ENCODE measurements at places on chromosomes 4 and X.
A peak's percentile ranks its signal among the peaks of the same experiment; 100 is the strongest.

DNA sequence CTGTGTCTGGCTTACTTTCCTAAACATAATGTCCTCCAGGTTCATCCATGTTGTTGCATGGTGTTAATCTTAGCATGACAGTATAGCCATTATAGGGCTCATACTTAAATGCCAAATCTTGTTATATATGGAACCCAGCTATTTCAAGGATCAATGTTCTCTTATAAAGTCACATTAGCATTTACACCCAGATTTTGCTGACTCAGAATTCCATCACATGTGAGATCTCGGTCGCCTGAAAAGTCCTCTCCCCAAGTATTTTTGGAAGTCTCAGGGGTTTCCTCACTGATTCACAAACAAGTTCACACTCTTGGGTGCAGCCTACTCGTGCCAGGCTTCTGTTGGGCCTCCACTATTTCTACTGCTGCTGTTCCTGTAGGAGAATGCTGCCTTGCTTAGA lies 19.9 kb upstream of the C4orf51 start:
- no peak for DNase-seq

GRCh38 chr4:38367642-38368174 lies 296.3 kb upstream of the KLF3 start:
- no peak for DNase-seq

DNA sequence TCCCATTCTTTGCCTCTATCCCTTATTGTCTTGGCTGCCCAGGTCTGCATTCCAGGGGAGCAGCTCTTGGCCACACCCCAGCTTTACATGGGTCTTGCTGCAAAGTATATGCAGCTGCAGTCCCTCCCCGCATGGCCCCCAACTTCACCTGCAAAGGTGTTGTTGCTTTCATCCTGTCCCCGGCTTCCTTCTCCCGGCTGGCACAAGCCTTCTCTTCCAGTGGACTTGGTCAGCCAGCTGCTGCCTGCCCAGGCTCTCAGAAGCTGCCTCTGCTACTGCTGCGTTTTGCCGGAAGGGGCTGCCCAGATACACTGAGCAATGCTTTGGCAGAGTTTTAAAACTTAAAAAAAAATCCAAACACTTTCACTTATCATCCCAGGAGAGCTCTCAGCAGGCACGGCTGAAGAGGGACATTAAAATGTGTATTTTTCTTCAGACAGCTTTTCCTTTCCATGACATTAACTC lies 121.2 kb upstream of the PDLIM3 start:
- DNase-seq = peak; percentile 19

- DNase-seq = no peak
Measured at GRCh38 chr4:3009422-3009821, 46.1 kb downstream of the GRK4 start.

DNA sequence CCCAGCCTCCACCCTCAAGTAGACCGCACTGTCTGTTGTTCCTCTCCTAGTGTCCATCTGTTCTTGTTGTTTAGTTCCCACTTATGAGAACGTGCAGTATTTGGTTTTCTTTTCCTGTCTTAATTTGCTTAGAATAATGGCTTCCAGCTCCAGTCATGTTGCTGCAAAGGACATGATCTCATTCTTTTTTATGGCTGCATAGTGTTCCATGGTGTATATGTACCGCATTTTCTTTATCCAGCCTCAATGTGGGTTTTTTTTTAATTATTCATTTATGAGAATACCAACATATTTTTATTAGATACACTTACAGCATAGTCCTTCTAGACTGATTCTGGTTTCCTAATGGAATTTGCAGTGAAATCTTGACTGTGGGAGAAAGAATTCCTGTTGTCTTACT lies 1.3 kb downstream of the VMA21 start:
- DNase-seq = no peak

DNA sequence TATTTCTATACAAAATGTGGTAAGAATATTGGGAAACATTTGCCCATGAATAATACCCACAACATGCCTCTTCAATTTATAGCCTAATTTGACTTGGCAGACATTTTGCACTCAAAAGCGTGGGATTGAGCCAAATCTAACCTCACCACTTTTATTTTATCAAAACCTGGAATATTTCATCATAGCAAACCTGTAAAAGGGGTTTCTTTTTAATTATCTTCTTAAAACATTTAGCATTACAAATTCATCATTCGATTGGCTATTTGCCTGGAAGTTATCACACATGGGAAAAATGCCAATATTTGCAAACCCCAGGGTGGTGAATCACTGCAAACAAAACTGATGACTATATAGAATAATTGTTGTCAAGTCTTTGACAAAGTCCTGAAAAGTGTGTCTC lies 56.2 kb downstream of the VCX3B start:
- no peak for DNase-seq

DNA sequence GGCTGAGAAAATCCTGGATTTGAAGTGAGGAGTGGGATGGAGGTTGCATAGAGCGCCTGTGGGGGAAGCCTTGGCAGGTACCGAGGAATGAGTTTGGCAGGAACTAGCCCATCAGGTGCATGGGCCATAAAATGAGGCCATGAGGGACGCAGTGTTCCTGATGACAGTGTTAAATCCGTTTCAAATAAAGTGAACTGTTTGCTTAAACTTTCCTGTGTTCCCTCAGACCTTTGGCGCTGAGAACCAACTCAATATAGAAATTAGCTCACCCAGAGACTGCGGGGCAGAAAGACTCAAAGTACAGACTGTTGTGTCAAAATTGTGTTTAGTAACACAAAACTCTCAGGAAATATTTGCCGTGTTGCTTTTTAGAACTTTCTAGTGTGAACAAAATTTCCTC lies 250.0 kb upstream of the NR3C2 start:
- DNase-seq = no peak

DNA sequence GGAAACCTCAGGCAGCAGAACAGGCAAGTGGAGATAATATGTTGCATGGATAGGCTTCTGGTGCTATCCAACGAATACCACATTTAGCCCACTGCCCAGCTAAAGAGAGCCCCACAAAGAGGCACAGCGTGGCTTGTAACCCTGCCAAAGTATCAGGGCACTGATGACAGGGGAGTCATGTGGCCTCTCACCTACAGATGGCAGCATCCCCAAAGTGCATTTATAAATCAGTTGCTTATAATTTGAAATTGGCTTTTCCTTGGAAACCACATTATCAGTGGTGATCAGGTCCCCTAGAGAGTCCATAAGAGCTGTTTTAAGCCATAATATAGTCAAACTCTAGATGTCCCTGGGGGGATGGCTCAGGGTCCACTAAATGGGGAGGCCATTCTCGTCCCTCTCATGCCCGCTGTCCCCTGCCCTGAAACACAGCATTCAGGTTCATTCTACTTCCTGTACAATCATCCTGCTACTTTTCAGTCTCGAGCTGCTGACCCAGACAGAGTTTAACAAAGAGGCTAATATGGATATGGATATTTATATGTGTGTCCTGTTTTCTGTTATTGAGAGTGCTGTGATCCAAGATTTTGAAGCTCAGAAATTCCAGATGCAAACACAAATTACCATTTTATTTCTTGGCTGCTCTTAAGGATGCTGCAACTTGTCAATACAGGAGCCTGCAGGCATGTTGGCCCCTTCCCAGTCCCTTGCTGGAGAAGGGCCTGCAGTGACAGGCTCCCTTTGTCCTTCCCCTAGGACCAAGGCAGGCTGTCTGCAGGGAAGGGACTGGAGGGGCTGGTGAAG lies 28.5 kb downstream of the SRPX start:
- DNase-seq = no peak

DNA sequence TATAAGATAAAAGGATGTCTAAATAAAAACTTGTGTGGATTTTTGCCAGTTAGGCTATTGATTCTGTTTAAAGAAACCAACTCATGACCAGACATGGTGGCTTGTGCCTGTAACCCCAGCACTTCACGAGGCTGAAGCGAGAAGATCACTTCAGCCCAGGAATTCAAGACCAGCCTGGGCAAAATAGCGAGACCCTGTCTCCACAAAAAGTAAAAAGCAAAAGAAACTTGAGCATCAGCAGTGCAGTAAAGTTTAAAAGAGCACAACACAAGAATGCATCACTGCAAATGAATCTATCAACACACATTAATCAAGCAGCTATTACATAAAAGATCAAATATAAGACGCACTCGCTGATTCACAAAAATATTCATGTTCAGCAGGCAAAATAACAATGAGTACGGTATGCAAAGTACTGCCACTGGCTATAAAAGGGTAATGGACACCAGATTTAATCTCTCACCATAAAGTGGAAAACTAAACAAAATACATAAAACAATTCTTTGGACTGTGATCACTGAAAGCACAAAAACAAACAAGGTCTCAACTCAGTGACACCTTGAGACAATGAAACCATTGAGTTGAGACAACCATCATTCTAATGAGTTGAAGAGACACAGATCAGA lies 41.3 kb downstream of the LRBA start:
- DNase-seq = no peak

DNA sequence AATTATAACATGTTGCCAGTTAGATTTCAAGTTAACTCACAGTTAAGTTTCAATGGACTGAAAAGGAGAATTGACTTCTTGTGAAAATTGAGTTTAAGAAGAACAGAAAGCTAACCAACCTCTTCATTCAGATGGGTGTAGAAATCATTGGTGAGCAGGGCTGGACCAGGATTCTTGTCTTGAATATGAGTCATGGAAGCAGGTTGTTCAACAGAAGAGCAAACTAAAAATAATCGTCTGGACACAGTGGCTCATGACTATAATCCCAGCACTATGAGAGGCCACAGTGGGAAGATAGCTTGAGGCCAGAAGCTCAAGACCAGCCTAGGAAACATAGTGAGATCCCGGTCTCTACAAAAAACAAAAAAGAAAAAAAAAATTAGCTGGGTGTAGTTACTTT lies 98.2 kb downstream of the ARSJ start:
- no peak for DNase-seq

GRCh38 chrX:150205011-150205410 lies 158.1 kb upstream of the MAMLD1 start:
- no peak for DNase-seq

DNA sequence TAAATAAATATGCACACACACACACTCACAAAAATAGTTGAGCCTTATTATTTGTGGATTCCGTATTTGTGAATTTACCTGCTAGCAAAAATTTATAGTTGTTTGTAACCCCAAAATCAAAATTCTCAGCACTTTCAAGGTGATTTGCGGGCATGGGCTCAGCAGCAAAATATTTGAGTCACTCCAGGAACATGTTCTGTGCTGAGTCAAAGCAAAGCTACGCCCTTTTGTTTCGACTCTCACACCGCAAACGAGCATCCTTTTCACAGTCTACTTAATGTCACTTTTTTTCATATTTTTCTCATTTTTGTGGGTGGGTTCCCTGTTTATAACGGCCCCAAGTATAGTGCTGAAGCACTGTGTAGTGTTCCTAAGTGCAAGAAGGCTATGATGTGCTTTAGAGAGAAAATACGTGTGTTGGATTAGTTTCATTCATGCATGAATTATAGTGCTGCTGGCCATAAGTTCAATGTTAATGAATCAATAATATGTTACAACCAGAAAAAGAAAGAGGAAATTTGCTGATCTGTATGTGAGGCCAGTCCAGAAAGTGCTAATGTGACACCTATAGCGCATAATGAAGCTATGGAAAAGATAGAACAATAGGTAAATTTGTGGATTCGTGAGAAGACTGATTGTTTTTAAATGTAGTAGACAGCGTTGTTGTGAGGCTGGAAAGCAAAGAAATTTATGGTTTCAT lies 723.2 kb upstream of the AGA start:
- no peak for DNase-seq

DNA sequence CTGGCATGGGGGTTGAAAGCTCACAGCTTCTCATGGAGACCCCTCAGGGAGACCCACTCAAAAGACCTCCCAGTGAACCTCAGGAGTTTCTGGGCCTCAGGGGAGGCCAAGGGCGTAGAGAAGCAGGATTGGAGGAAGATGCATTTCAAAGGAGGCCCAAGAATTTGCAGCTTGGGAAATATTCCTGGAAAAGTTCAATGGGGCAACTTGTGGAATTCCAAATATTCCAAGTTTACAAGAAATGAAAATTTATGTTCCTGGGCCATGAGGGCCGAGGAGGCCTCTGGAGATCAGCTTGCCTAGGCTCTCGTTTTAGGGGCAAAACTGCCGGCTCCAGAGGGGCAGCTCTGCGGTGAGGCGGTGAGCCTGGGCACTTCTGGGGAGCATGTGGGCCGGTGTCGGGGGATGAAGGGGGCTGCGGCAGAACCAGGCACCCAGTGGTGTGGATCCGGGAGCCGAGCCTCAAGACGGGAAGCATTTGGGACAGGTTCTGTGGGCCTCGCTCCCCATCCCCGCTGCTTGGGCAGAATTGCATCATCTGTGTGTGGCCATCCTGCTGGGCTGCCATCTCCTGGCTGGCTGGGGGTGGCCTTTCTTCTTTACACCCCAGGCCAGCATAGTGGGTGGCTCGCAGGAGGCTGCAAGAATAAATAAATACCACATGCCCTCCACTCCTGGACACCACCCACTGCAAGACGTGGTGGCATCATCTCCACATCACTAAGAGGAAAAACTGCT lies 54.6 kb upstream of the GPR78 start:
- DNase-seq = no peak

DNA sequence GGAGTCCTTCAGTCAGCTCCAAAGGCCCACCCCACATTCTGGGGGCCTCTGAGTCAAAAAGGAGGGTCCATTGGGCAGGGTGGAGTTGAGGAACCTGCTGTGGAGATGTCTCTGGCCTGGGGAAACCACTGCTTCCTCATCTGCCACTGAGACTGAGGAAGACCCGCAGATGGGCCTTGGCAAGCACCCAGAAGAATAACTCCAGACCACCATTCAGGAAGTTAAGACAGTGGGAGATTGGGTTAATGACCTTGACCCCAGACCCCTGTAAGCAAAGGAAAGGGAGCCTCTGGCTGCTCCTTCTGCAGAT lies 8.1 kb upstream of the HSD17B10 start:
- DNase-seq = no peak

DNA sequence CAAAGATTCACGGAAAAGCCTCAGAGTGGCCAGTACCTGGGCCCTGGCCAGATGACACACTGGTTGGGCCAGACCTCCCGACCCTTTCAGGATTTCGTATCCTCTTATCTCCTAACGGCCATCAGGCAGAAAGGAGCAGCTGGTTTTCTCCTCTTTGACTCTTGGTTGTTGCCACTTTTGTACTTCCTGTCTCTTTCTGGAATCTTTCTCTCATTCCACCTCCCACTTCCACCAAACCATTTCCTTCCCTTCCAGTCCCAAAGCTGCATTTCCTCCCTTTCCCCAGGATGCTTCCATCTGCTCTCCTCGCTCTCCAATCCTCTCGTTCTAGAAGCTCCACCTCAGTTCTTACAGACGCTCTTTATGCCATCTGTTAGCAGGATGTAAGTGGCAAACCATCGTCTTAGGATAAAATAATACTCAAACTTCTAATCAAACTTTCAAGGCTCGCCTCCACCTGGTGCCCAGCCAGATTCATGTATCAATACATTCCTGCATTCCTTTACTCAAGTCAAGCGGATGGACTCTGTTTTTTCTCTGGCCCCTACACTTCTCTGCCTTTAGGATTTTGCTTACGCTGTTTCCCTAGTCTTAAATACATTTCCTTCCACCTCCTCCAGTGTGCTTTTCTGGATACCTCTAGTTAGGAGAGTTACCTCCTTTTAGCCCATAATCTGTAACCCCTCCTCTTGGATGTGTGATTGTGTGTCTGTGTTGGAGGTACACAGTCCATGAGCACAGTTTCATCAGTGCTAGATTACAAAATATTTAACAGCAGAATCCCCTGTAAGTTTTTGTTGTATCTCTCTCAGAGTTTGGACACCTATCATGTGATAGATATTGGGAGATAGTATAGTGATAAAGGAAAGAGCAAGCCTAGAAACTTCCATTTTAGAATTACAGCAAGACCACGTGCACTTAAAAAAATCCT lies 70.4 kb downstream of the LDB2 start:
- DNase-seq = no peak

Measured in midbrain (tissue), 1 donor.